ENCODE measurements at places on chromosomes 5 and 9.

GRCh38 chr9:106961623-106962022 is 98.7 kb downstream of the ZNF462 start:
- DNase-seq, result no peak

DNA sequence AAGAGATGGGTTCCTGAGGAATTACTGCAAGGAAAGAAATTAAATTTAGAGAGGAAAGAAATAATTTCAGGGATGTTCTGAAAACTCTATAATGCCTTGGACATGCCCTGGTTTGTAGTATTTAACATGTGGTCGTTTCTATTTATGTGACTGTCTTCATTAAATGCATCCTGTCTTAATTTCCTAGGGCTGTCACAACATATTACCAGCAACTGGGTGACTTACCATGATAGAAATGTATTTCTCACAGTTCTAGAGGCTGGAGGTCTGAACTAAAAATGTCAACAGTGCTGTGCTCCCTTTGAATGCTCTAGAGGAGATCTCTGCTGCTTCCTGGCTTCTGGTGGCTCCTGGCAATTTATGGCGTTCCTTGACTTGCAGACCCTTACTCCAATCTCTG is 287.7 kb downstream of the FBXL7 start:
- no peak for DNase-seq

- no peak for DNase-seq
Measured at GRCh38 chr5:115456056-115456455, 88.5 kb downstream of the FEM1C start.

DNA sequence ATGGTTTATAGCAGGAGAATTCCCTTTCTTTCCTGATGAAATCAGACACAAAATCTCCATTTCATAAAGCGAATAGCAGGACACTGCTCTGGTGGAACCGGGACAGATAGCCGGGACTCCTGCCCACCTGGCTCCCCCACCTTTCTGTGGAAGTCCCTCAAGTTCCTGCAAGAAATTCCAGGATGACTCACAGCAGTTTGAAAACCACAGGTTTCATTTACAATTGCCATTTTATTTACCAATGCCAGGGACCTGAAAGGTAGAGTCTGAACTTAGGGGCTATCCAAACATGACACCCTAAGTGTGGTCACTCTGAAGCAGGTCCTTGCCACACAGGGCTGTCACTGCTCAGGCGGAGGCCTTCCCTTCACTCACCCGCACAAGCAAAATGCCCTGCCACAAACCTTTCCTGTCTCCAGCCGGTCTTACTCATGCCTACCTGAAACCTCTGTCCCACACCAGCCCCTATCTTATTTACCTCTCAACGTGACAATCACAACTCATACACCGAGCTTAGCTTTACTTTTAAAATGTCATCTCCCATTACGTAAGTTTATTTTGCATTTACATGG is 63.3 kb upstream of the TAF1L start:
- DNase-seq, result no peak

DNA sequence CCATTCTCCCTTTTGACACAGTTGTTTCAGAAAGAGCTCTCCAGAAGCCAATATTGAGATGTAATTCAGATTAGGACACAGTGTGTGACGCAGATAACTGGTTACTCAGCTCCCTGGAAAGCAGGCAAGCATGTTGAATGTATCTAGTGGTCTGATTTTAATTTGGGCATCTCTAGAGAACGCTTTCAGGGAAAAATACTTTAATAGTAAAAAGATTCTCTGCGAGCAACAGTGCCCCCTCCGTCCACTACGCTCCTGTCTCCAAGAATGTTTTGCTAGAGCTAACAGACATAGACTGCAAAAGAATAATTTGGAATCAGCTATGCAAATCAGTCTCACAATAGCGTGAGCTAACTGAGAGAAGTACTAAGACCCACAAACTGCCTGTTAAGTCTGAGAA is 23.3 kb downstream of the CFAP90 start:
- DNase-seq, result no peak

DNA sequence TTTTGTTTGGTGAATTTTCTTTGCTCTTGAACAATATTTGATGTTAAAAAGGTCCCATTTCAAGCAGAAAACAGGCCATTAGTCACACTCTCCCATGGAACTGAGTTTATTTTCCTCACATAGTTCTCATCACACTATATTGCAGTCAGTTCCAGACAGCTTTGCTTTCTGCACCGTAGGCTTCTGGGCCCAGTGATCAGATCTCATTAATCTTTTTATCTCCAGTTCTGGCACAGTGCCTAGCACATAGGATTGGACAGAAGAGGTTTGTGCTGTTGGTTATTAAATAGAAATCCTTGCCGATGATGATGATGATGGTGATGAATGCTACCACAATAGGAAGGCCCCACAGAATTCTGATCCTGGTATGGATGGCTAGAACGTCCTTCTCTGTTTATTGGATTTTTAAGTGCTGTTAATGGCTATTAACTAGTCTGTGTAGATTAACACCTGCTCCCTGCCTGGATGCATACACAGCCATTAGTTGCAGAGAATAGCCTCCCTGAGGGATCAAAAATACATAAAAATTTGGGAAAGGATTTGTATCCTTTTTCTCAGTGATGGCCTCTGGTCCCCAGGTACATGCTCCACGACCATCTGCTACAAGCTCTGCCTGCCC is 52.0 kb upstream of the NTRK2 start:
- no peak for DNase-seq

GRCh38 chr5:133440467-133441115 is 171.8 kb downstream of the FSTL4 start:
- DNase-seq, result no peak

DNA sequence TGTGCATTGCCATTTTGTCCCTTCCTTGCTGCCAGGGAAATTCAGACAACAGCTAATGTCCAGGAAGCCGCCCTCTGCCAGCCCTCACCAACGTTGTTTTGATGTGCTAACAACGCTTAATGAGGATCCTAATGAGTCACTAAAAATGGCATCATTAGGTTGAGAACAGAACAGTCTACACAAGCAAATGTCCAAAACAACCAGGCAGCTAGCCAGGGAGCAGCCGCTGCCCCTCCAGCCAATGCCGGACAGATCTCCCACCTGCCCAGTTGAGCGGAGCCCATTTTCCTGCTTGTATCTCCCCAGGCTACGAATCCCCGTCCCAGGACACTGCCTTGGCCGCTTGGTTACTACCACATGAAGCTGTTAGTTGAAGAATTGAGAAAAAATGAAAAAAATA is 40.4 kb upstream of the UNC5A start:
- no peak for DNase-seq

- DNase-seq, result no peak
Measured at GRCh38 chr9:2749485-2749884, 32.2 kb downstream of the KCNV2 start.

GRCh38 chr5:115487168-115487567 is 57.4 kb downstream of the FEM1C start:
- DNase-seq, result no peak

GRCh38 chr5:134545070-134545868 is 19.8 kb downstream of the JADE2 start:
- no peak for DNase-seq

GRCh38 chr5:115857626-115858349 is 16.1 kb downstream of the AP3S1 start:
- no peak for DNase-seq

GRCh38 chr9:131397100-131397790 is 3.4 kb downstream of the PRRC2B start:
- DNase-seq, result no peak

DNA sequence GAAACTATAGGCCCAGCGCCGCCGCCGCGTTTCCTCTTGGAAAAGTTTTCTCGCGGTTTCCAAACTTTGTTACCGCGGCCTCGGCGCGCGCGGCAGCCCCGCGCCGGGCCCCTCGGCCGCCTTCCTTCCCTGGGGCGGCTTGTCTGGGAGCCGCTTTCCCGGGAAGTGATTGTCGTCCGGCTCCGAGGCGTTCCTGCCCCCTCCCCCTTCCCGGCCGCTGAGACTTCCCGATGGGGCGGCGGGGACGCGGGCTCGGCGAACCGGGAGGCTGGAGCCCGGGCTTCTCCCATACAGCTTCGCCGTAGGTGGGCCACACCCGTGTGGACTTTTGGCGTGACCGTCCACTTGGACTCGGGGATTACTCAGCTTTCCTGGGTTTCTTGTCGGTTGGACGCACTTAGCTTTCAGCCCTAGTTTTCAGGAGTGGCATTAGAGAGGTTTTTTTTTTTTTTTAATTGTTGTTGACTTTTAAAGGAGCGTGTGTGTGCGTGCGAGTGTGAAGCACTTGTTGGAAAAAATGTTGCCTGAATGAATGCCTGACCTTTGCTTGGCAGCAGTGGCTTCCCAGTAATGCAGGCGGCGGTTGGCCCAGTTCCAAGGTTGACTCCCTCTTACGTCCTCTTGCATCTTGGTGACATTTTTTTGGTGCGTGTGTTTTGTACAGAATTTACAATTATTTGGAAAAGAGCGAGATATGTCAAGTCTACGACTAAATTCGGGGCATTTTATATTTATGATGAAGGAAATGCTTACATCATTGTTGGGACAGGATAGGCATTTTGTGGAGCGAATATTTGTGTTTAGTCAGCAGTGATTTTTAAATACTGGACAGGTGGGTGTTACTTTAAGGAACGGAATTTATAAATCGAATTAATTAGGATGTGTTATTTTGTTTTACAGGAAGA is 821 bp downstream of the CTNNA1 start:
- peak; percentile 39 for DNase-seq

DNA sequence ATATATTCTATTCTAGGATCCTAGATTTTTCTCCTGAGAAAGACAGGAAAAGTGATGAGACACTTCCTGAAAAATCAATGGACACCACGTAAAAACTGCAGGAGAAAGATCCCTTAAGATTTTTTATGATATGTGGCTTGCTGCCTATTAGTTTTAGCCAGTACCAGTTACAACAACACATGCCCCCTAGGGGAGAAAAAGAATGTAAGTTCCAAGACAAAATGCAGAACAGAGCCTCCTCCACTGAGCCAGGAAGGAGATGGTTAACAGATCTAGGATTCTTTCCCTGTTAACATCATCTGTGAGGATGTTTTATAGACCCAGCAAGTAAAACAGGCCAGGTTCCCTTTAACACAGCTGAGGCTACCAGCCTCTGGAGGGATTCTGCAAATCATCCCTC is 574.7 kb downstream of the TLE4 start:
- no peak for DNase-seq

- DNase-seq, result no peak
Measured at GRCh38 chr9:109520475-109521132, 22.5 kb upstream of the PTPN3 start.

DNA sequence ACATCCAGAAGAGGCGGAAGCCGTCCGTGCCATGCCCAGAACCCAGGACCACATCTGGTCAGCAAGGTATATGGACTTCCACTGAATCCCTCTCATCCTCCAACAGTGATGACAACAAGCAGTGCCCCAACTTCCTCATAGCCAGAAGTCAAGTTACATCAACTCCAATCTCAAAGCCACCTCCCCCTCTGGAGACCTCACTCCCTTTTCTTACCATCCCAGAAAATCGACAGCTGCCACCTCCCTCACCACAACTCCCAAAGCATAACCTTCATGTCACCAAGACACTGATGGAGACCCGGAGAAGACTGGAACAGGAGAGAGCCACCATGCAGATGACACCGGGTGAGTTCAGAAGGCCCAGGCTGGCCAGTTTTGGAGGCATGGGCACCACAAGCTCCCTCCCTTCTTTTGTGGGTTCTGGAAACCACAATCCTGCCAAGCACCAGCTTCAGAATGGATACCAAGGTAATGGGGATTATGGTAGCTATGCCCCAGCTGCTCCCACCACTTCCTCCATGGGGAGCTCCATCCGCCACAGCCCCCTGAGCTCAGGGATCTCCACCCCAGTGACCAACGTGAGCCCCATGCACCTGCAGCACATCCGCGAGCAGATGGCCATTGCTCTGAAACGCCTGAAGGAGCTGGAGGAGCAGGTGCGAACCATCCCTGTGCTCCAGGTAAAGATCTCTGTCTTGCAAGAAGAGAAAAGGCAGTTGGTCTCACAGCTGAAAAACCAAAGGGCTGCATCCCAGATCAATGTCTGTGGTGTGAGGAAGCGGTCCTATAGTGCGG is 130.3 kb upstream of the DMRT1 start:
- no peak for DNase-seq

DNA sequence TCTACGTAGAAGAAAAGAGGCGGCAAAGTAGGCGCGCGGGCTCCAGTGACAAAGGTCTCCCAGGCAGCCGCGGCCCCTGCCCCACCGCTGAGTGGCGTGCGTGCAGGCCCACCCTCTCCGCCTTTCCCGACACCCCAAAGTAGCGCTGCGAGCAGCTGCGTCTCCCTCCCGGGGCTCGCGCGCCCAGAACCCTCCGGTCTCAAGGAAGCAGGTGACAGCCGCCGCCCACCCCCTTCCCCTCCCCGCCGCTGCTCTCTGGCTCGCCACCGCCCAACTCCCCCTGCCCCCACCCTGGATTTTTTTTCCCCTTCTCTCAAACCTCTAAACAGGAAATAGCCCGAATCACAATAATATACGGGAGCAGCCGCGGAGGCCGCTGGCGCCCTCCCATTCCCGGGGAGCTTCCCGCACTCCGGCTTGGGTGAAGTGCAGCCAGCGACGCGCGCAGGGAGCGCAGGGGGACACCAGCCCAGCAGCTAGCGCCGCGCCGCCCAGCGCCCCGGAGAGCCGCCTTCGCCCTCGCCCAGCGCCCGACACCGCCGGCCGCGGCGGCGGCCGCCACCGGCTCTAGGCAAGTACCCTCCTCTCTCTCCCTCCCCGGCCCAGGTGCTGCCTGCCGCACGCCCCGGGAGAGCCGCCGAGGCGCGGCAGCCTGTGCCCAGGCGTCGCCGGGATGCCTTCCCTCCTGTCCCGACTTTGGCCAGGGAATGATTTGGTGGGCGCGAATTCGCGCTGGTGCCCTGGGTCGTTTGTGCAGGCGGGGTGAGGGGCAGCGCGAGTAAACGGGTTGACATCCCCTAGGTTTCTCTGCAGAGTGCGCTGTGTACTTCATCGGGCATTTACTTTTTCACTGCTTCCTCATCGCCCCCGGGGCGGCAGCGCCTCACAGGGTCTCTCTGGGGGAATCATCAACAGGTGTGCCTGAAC is 52.7 kb upstream of the TJP2 start:
- peak; percentile 38 for DNase-seq

DNA sequence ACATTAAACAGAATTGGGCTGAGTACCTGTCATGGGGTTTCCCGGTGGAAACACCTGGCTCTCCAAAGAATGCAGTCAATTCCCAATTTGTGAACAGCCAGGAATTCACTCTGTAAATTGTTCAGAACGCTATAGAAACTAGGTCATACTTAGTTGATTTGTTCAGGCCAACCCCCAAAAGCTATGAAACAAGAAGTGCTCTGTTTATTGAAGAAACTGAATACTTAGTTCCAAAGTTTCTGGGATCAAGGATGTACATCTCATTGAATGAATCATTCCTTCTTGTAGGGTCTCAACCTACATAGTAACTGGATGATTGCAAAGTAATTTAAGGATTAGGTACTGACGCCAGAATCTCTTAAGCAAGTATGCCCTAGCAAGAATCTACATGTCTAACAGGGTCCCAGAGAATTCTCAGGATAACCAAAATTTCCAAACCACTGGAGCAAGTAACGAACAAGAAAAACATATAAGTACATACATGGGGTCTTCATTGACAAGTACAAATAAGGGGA is 659 bp upstream of the TUSC1 start:
- DNase-seq, result no peak

All from D721Med (cell line).